Hindlimb muscle (tissue), 1 donor: ENCODE measurements at places on chromosomes 3 and 15.

- no peak for DNase-seq
These were observed 68.7 kb upstream of the CGNL1 start for GRCh38 chr15:57307527-57308169.

- peak; percentile 43 for DNase-seq
These were observed 70.2 kb downstream of the IGF1R start for GRCh38 chr15:98718426-98719136.

GRCh38 chr15:92907229-92907628 is 7.1 kb downstream of the CHD2 start:
- no peak for DNase-seq

DNA sequence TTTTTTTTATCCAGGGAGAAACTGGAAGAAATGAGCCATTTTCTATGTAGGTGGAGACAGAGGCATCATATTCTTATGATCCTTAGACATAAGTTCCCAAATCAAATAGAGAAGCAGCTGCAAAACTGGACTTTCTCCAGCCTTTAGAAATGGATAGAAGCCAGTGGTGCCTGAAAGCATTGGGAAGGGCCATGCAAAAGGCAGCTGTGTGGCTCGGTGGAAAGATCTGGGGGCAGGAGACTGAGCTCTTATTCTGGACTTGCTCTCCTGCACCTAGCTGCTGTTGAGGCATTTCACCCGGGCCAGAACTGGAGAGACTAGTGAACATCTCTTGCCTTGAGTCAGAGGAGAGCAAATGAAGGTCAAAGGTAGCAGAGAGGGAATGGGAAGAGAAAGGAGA is 73.1 kb downstream of the TFG start:
- DNase-seq, result peak; percentile 74

- DNase-seq, result peak; percentile 80
These were observed 490.5 kb upstream of the NR2F2 start for GRCh38 chr15:95840004-95840403.

GRCh38 chr15:100002787-100003536 is 269.7 kb upstream of the LYSMD4 start:
- DNase-seq, result no peak

- no peak for DNase-seq
These were observed 136.6 kb downstream of the DUT start for GRCh38 chr15:48467801-48468200.

GRCh38 chr3:188076176-188076575 is 77.8 kb upstream of the LPP start:
- no peak for DNase-seq

- no peak for DNase-seq
These were observed 5.1 kb upstream of the SRP14 start for GRCh38 chr15:40043927-40044716.

DNA sequence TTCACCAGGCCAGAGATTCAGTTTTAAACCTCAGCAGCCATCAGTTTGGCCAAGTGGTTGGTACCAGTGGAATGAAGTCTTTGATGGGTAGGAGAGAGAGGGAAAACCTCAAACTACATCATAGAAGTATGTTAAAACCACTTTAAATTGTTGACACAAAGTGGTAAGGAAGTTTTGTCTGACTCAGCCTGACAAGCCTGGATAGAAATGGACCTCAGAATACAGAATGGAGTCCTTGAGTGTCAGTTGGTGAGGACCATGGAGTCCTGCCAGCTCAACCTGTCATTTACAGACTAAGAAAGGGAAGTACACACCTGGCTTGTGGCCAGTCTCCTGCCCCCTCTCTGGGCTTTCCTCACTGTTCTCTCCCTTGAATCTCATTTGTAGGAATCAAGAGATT is 12.1 kb downstream of the EAF1 start:
- DNase-seq, result no peak

GRCh38 chr15:40959331-40960141 is 6.3 kb downstream of the CHAC1 start:
- no peak for DNase-seq

DNA sequence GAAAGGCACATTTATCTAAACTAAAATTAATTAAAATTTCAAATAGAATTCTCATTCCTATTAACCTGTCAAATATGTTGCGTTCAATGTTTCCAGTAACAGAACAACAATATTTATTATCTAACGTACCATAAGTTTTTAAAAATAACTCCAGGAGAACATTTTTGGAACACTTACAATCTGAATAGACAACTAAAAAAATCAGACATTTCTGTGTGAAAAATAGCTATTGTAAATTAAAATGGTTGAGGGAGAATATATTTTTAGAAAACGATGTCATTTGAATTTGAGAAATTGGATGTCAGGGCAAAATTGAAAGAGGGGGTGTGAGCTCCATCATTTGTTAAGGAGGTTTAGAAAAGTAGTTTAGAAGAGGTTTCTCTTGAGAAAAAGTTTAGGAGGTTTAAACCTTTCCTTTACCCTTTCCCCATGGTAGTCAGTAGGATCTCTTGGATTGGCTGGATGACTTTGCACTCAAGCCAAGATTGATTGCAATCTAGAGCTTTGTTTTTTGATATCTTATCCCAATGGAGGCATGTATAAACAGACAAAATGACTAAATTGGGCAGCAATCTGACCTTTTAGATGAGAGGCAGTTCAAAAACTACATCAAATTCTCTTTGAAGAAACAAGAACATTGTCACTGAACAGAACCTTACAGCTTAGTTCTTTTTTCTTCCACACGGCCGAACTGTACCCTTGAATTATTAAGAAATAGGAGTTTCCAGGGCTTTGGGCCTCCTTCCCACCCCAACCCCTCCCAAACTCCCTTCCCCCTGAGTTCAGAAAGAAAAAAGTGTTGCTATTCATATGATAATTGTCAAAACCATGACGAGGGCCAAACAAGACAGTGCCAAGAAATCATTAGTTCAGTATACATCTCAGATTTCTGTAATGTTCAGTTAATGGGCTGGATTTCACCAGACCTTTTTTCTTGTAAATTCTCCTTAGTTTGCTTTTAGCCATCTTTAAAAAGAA is 79.7 kb upstream of the CDIN1 start:
- DNase-seq, result no peak

- DNase-seq, result no peak
These were observed 195.6 kb upstream of the AZI2 start for GRCh38 chr3:28544236-28544635.

DNA sequence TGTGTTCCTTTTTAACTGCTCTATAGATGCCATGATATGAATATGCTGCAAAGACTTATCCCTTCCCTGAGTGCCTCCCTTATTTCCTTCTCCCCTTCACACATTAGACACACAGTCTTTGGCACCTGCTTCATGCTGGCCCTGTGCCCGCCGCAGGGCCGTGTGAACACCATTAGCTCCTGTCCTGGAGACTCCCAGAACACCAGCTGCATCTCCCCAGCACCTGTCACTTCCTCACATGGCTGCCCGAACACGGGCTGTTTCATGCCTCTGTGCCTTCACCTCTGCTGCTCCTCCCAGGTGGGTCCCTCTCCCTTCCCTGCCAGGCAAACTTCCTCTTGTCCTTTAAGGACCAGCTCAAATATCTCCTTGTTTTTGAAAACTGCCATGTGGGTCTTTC is 40.5 kb upstream of the SEC13 start:
- no peak for DNase-seq

DNA sequence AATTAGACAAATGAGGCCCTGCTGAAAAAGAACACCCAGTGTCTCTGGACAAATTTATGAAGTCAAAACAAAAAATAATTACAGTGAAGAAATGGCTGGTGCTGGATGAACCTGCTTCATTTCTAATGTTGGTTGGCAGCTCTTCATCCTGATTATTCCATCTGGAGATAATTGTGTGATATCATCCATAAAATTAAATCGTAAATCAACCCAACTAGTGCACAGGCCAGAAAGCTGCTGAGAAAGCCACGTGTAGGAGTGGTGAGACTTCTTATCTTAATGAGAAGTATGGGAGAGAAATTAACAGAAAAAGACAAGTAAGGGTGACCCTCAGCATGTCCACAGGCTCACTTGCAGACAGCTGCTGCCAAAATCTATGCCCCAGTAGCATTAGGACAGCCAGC is 465.2 kb upstream of the TGFBR2 start:
- no peak for DNase-seq

DNA sequence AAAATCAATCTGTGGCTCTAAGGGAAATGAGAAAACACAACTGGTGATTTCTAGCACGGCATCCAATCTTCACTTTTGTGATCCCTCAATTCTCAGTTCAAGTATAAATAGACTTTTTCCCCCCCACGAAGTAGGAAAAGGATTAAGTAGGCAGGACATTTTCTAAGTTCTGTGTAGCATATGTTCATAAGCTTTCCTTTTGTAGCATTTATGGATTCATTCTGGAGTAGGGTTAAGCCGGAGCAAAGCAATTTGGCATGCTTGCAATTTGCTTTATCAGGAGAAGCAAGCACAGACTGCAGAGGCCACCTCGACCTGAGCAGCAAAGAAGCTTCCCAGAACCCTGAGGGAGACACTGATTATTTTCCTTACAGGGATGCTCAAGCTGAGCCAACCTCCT is 66.3 kb downstream of the FHIT start:
- no peak for DNase-seq

DNA sequence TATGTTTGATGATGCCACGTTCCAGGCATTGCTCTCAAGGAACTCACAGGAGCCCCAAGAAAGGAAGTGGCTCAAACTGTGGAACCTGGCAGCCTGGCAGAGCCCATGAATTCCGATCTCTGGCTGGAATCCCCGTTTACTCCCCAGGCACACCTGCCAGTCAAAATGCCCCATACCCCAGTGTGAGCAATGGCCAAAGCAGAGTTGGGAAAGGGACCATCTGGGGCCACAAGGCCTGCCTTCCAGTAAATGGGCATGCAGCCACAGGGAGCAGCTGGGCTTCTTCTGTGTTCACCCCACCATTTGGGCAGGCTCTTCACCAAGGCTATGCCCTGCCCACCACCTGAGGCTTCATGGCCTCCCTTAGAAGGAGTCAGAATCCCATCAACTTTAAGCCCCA is 257.0 kb upstream of the GOLGA6L4 start:
- DNase-seq, result no peak

DNA sequence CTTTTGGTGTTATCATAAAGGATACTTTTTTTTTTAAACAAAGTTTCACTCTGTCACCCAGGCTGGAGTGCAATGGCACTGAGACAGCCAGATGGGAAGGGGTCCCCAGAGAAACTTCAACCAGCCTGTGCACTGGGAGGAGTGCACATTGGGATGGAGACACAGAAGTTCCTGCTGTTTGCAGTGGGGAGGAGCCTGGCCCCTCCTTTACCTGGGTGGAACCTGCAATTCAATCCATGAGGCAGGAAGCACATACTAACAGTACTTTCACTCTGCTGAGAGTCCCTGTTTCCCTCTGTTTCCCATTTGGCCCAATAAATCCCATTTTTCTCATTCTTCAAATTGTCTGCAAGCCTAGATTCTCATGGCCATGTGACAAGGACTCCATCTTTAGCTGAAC is 42.3 kb upstream of the LHFPL4 start:
- no peak for DNase-seq

GRCh38 chr3:144257381-144257780 is 285.8 kb downstream of the DIPK2A start:
- no peak for DNase-seq

GRCh38 chr3:59936472-59936871 is 886.6 kb upstream of the CFAP20DC start:
- no peak for DNase-seq

- DNase-seq, result no peak
These were observed 148.6 kb downstream of the CNTN3 start for GRCh38 chr3:74465715-74466410.

DNA sequence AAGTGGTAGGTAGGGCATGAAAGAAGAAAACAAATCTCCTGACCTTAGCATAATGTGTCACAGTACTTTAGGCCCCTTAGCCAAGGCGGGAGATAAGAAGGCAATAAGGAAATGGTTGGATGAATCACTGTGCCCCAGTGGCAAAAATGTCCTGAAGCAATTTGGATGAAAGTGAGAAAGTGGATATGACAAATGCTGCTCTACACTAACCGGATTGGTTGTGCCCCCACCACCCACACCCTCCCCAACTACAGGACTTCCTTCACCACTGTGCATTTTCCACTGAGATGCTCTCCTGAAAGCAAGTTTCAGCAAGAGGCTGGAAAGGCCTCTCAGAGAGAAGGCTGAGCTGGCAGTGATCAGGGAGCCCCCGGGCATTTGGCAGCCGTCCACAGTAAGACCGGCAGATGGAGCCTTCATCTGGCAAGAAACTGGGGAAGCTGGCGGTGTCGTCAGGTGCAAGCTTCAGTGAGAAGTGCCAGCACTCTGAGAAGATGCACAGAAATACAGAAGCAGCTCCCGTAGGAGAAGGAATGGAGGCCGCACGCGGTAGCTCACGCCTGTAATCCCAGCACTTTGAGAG is 63.8 kb downstream of the ATP1B3 start:
- DNase-seq, result no peak

GRCh38 chr15:77550301-77551251 is 82.1 kb downstream of the LINGO1 start:
- DNase-seq, result no peak

DNA sequence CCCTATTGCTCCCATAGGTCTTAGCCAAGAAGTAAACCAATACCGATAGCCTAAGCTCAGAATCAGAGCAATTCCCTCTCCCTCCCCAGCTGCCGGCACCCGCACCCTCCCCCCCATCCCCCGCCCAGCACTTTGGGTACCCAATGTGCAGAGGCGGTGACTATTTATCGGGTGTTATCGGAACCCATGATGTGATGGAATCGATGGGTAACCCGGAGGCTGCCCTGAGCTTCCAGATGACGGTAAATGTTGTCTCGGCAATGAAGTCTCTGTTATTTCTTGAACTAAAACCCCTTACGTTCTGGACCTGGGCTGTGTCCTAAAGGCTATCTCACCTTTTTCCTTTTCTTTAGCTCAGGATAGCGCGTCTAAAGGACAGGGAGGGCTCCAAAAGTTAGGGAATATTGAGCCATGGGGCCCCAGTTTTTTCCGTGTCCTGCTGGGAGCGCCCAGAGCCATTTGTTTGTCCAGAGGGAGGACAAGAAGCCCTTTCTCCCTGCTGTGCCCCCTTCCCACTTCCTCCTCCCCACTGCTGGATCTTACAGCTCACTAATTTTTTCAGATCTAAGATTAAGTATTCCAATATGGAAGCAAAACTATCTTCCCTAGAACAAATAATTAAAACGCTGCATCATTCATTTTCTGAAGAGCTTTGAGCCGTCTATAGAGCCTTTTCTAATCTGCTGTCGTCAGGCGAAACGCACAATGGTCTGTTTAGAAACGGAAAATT is 1.5 kb downstream of the SLITRK3 start:
- DNase-seq, result peak; percentile 12
